Activated CD8-positive, alpha-beta memory T cell treated with anti-CD3 and anti-CD28 coated beads, Interleukin-2, amount 10 ng/mL, durations not matched to agents 7 days and 5 days (primary cell): ENCODE measurements at places on chromosomes 3 and 15. TPM values are rescaled to one million over a fixed set of nuclear protein-coding genes. Genes with fewer than 3 reads are reported as not detected.

GRCh38 chr3:120275618-120276017 lies 9.4 kb downstream of the GPR156 start:
- no peak overlapping the region for H3K4me3 ChIP-seq
- H3K27ac ChIP-seq: no peak overlapping the region
- peaks cover 31% of the 10 kb centered on the region for H3K27me3 ChIP-seq
- H3K4me1 ChIP-seq: no peaks in the 10 kb centered on the region

DNA sequence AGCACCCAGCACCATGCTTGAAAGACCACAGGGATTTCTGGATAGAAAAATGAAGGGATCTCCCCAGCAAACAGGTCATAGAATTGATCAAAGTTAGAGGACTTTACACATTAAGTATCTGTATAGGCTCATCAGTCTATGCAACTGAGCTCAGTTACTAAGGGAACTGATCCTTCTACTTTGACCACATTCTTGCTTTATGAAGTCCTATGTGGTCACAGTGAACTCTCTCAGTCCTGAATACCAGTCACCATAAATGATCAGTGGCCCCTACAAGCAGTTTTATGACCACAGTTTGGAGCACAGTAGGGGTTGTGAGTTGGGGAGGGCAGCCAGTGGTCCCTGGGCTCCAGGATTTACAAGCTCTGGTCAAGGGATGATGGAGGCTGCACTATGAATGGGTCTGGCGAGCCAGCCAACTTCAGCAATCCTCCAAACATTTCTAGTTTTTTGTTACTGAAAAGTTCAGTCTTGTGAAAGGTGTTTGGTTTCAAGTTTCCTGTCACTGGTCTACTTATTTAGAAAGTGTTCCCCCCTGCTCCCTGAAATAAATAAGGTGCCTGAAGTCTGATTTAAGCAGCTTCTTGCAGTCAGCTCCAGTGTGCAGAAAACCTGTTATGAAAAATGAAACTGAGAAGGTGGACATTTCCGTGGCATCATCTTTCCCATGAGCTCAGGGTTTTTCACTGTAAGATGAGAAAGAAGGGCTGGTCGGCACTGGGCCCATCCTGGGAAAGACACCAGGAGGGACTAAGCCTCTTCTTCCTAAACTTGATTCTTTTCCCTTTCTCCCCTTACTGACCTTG lies 75.5 kb downstream of the DAPK2 start:
- peak overlapping the region; percentile 98 for H3K27ac ChIP-seq
- H3K27me3 ChIP-seq: no peaks in the 10 kb centered on the region
- H3K36me3 ChIP-seq: peaks cover 14% of the 10 kb centered on the region
- DNase-seq: peak; percentile 66
- peaks cover 57% of the 10 kb centered on the region for H3K4me1 ChIP-seq
- peak overlapping the region; percentile 58 for H3K4me3 ChIP-seq

GRCh38 chr15:60118146-60118545 lies 114.0 kb downstream of the FOXB1 start:
- peaks cover 43% of the 10 kb centered on the region for H3K4me1 ChIP-seq
- DNase-seq: no peak
- H3K27ac ChIP-seq: no peak overlapping the region
- peaks cover 8% of the 10 kb centered on the region for H3K27me3 ChIP-seq

DNA sequence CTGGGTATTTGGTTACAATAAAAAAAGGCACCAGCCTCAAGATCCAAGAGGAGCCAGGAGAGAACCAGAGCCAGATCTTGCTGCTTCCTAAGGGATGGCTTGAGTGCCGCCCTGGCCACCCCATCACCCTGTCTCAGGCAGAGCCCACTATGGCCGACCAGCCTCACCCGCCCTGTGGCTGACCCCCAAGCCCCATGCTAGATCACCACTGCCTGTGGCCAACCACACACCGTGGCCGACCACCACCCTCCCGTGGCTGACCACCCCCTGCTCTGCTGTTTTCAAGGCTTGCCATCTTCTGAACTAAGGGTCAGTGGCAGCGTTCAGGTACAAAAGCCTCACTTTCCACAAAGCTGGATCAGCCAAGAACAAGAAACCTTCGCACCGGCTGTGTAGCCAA lies 12.0 kb downstream of the CSPG5 start:
- H3K4me3 ChIP-seq: no peak overlapping the region
- no peak overlapping the region for H3K27ac ChIP-seq
- DNase-seq: no peak

DNA sequence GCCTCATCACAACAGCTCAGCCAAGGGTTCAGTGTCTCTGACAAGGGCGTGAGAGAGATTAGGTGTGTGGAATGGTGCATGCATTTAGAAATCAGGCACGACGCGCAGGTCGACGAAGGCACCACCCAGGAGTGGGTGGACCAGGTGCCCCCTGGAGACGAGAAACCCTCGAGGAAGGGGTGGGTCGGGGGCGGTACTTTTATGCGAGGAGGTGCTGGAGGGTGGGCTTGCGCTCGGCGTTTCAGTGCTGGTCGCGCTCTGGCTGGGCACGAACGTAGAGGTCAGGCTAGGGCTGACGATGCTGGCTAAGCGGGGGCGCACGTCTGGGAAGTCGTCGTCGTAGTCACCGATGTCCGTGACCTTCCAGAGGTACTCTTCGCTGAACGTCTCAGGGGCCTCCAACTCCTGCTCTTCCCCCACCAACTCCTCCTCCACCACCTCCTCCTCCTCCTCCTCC lies 393 bp downstream of the ERICH6 start:
- peak; percentile 67 for DNase-seq
- H3K27me3 ChIP-seq: peaks cover 10% of the 10 kb centered on the region
- H3K36me3 ChIP-seq: peaks cover 14% of the 10 kb centered on the region
- peak overlapping the region; percentile 89 for H3K4me3 ChIP-seq

Gene RETNLB
- total RNA-seq: not detected
